HT-29 (cell line): ENCODE measurements at places on chromosomes 16 and 17.

DNA sequence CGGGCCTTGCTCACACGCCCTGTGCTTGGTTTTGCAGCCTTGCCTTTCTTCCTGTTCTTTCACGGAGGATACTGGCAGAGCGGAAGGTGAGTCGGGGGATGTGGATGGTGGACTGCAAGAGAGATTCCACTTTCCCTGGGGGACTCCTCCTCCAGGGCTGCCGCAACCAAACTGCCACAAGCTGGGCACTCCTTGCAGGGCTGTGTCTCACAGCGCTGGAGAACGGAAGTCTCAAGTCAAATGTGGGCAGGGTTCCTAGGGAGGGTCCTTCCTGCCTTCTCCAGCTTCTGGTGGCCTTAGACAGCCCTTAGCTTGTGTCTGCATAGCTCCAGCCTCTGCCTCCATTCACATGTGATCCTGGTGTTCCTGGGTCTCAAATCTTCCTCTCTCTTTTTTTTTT, 11.4 kb upstream of the BIRC5 start:
- DNase-seq, result no peak

GRCh38 chr17:45008216-45008615, 40.1 kb upstream of the C1QL1 start:
- DNase-seq, result no peak

- DNase-seq, result no peak
Measured at GRCh38 chr17:41864498-41864835, 756 bp downstream of the KLHL11 start.

DNA sequence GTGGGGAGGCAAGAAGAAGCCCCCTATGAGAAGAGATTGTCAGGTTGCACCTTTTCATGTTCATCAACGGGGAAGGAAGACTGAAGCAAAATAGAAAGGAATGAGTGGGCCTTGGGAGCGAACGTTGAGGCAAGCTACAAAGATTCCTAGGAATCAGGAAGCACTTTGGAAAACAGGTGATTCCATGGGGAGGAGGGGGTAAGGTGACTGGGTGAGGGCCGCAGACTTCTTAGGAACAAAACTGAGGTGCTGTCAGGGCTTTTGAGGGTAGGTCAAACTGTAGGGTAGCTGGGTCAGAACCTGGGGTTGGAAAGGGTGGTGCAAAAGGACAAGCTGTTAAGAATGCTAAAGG, 528 bp downstream of the ITFG1 start:
- DNase-seq, result peak; percentile 43

GRCh38 chr17:59572301-59572924, 7.0 kb downstream of the DHX40 start:
- DNase-seq, result no peak

- no peak for DNase-seq
Measured at GRCh38 chr17:80981062-80981902, 10.4 kb upstream of the CHMP6 start.

DNA sequence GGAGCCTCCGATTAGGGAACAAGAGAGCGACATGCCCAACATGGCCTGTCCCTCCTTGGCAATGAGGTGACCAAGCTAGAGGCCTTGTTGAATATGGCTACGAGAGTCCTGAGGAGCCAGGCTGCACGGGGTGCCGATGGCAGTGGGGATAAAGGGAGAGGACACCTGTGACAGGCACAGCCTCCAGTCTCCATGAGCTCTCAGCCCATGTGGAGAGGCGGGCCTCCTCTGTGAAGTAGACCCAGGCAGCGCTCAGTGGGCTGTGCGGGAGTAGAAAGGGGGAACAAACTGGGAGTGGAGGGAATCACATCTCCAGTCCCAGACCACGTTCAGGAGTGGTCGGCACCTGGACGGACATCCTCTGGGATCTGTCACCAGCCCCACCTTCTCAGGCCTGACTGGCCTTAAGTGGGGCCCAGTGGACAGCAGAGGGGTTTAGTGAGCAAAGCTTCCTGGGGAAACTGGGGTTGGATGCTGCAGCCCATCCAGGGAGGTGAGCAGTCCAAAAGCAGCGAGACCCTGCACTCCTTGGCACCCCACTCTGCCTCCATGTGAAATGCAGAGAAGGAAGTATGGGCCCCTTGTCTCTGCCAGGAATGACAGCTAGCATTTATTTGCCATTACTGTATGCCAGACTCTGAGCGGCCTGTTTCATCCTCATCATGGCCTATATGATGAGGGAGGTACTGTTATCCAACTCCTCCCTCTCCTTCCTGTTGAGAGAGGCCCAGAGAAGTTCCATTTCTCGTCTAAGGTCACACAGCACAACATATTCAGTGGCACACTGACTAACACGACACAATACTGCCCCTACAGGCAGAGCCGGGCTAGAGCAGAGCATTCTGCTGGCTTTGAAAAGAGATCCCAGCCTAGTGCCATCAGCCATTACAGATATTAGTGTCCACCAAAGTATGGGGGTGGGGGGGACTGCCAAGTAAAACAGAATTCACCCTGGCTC, 4.5 kb upstream of the TMEM92 start:
- DNase-seq, result peak; percentile 75

DNA sequence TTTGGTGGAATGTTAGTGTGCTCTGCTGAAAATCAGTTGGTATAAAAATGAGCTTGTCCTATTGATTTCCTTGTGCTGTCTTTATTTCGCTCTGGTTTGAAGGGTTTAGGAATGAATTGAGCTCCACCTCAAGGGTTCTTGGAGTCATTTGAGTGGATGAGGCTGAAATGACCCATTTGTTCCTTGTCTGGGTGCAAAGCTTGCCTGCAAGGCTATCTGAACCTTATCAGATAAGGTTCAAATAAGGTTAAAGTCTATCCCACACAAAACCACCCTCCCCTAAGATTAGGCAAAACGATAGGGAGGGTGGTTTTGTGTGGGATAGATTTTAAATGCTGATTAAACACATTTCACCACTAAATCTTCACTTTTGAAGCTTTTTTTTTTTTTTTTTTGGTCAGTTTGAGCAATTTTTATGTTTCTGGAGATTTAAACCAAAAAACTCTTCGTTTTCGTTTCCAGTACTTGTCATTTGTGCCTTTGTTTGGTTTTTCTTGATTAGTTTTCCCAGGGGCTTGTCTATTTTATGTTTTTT, 62.7 kb downstream of the ARHGAP44 start:
- DNase-seq, result no peak

DNA sequence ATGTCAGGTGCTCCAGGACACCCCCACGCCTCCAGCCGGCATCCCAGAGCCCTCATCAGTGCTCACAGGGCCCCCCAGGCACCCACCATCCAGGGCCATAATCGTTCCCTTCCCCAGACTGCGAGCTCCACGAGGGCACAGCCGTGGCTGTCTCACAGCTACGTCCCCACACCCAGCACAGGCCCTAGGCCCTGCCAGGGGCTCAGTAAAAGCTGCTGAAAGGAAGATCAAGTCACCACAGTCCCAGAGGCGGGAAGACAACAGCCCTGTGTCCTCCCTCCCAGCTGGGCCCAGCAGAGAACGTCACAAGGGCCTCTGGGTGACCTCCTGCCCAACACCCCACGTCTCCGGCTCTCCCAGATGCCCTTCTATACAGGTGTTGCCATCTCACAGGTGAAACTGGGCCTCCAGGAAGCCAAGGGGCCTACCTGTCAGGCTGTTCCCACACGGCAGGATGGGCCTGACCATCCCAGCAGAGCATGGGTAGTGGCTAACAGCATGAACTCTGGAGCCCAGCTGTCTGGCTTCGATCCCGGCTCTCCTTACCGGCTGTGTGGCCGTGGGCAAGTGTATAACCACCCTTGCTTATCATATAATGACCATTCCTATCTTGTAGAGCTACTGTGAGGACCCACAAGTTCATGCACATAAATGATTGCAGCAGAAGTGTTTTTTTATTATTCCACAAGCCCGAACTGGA, 17.9 kb downstream of the ARL2BP start:
- DNase-seq, result no peak

DNA sequence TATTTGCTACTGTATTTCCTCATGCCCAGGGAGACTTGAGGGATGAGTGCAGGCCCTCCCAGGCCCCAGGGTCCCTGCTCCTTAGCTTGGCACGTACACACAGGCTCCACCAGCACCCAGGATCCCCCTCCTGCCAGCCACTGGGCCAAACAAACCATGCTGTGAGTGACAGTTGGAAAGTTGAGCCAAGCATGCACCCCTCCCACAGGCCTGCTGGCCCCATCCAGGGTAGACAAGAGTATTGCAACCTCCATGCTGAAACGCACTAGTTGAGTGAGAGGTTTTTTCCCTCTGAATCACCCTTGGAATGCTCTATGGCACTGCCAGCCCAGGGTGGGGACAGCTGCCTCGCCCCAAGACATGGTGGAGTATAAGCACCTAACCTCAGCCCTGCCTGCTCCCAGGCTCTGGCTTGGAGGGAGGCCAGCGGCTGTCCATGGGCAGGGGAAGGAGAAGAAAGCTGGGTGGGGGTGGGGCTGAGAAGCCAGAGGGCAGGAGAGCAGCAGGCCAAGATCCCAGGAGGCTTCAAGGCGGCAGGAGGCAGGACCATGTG, 49.6 kb downstream of the PITPNM3 start:
- DNase-seq, result peak; percentile 81

DNA sequence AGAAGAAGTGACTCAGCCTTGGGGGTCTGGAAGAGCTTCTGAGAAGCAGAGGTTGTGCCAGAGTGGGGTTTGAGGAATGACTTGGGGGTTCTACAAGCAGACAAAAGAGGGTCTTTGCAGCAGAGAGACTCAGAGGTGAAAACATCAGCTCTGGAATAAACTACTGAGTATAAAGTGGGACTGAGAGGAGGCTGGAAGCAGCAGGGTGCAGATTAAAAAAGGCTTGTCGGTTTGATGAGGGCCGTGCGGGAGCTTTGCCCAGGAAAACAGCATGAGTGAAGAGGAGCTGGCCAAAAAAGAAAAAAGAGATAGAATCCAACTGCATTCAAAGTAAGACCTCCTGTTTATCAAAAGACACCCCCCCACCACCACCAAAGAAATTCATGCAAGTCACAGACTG, 13.1 kb upstream of the ACE start:
- DNase-seq, result no peak

- no peak for DNase-seq
Measured at GRCh38 chr16:55240888-55241287, 83.1 kb upstream of the IRX6 start.

- no peak for DNase-seq
Measured at GRCh38 chr17:78596871-78597764, 19.9 kb upstream of the DNAH17 start.

DNA sequence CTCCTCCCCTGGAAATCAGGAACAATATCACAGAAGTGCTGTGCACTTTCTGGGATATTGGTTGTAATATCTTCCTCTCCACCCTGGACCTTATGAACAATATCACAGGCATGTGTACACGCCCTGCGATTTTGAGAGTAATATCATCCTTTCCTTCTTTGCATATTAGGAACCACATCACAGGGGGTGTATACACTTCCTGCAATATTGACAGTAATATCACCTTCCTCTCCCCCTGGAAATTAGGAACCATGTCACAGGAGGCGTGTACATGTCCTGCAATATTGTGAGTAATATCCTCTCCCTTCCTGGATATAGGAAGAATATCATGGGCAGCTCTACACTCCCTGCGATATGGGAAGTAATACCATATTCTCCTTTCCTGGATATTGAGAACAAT, 14.2 kb upstream of the TEKT5 start:
- no peak for DNase-seq

DNA sequence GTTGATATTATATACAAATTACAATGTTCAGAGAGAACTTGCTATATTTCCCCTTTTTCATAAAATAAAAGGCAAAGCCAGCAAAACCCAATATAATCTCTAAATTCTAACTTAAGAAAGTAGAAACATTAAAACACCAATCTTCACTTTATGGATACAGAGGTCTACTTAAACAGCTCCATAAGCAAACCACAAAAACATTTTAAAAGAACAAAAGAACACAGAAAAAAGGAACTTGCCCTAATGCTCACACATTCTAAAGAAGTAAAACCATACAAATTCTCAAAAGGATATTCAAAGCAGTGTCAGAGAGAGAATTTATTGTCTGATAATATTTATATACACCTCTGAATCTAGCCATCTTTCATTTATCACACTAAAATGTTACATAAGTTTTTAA, 606 bp downstream of the ABCA10 start:
- DNase-seq, result no peak

DNA sequence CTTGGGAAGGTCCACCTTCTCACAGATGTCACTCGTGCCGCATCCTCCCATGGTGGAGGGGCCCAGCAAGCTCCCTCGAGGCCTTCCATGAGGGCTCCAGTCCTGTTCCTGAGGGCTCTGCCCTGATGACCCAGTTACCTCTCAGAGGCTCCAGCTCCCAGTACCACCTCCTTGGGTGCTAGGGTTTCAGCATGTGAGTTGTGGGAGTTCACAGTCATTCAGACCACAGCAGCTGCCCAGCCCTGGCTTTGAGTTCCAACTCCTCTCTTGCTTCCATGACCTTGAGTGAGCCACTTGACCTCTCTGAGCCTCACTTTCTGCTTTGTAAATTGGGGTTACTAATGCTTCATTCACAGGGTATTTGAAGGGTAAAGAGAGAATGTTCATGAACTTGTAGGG, 37.1 kb upstream of the LGALS9 start:
- no peak for DNase-seq

- DNase-seq, result no peak
Measured at GRCh38 chr17:46720408-46720807, 98.1 kb downstream of the WNT3 start.

DNA sequence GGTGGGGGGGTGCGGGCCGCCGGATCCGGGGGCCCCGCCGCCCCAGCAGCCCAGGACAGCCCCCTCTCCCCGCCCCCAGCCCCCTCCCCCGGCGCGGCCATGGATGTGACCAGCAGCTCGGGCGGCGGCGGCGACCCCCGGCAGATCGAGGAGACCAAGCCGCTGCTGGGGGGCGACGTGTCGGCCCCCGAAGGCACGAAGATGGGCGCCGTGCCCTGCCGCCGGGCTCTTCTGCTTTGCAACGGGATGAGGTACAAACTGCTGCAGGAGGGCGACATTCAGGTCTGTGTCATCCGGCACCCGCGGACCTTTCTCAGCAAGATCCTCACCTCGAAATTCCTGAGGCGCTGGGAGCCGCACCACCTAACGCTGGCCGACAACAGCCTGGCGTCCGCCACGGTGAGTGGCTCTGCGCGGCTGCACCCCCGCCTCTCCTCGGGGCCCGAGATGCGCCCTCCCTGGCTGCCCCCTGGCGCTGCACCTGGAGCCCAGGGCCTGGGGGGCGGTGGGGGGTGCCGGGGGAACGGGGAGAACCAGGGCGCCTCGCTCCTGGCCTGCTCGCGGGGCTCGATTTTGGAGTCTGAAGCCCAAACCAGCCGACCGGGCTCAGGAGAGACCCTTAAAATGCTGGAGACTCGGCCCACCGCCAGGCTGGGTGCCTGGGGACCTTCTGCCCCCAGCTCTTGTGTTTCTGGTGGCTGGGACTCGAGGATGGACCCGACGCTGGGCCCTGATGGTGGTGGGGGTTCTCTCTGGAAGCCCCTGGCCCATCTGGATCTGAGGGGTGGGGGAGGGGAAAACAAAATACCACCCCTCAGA, 744 bp downstream of the CMIP start:
- peak; percentile 56 for DNase-seq
